ENCODE measurements at places on chromosomes 16 and 17. TPM values are rescaled to one million over a fixed set of nuclear protein-coding genes. Genes with fewer than 3 reads are reported as not detected.

The TPPP3 gene
- total RNA-seq, result 0.20 TPM

The CCDC40 gene
- total RNA-seq, result 0.98 TPM

DNA sequence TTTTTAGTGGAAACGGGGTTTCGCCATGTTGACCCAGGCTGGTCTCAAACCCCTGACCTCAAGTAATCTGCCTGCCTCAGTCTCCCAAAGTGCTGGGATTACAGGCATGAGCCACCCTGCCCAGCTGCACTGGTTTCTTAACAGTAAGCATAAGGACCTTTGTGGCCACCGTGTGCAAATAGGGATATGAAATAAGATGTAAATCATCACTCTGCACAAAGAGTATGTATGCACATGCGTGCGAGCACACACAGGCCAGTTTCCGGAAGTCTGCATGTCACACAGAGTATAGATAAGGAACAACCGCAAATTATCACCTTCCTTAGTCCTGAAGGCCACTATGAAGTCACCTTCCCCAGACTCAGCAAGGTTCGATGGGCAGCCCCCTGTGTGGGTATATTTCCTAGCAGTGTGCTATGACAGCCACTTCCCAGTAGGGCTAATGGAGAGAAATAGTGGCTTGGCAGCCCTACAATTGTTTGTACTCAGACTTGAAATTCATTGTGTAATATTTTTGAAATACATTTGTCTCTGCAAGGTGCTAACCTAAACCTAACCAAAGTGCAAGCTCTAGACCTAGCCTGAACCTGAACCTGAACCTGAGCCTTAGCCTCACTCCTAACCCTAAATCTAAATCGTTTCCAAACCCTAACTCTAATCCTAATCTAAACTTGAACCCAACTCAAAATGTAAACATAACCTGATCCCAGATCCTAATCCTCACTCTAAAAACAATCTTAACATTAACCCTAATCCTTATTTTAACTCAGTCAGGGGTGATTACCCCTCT lies 48.4 kb upstream of the SKAP1 start:
- peak; percentile 5 for DNase-seq

GRCh38 chr17:302300-302698 lies 50.3 kb downstream of the RPH3AL start:
- no peak for DNase-seq

DNA sequence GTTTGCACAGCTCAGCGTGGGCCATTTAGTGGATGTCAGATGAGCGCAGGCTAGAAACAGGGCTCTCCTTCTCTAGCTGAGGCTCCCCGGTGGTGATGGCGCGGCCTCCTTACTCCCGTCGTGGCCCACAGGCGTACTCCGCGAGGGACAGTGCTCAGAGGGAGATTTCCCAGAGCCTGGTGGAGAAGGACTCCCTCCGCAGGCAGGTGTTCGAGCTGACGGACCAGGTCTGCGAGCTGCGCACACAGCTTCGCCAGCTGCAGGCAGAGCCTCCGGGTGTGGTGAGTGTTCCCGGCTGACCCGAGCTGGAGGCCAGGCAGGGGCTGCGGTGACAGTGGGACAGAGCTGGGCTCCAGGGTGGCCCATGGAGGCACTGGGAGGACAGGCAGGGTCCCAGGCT lies 21.4 kb downstream of the CARD14 start:
- DNase-seq, result no peak

The PIK3R5 gene
- total RNA-seq, result 8.4 TPM

DNA sequence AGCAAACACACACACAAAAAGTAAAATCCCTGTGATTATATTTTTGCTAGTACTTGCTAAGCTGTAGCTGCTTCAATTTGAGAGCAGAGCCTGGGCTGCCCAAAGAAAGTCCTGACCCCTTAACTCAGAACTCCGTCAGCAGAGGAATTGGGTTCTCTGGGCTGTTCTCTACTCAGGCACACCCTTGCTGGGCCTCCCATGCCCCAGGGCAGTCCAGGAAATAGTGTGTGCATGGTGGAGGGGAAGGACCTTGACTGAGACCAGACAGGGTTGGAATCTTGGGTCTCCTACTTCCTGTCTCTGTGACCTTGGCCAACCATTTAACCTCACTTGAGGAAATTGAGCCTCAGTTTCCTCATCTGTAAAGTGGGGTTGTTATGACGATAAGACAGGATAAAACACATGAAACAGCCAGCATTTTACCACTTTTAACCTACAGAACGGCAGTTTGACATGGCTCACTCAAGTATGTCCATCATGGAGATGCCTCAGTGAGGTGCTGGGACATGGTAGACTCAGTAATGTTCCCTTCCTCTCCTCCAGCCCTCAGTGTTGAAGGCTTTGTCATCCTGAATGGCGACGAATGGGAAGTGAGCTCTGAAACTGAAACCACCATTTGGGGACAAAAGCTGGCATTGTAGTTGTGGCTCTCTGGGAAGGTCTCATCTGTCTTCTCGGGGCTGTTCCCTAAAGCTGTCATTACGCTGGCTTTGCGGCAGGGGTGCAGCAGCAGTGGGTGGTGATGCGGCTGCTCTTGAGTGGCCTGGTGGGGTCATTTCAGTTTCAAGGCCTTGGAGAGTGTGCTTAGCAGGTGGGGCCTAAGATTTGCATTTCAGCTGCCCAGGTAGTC lies 74.9 kb downstream of the CMIP start:
- no peak for DNase-seq

DNA sequence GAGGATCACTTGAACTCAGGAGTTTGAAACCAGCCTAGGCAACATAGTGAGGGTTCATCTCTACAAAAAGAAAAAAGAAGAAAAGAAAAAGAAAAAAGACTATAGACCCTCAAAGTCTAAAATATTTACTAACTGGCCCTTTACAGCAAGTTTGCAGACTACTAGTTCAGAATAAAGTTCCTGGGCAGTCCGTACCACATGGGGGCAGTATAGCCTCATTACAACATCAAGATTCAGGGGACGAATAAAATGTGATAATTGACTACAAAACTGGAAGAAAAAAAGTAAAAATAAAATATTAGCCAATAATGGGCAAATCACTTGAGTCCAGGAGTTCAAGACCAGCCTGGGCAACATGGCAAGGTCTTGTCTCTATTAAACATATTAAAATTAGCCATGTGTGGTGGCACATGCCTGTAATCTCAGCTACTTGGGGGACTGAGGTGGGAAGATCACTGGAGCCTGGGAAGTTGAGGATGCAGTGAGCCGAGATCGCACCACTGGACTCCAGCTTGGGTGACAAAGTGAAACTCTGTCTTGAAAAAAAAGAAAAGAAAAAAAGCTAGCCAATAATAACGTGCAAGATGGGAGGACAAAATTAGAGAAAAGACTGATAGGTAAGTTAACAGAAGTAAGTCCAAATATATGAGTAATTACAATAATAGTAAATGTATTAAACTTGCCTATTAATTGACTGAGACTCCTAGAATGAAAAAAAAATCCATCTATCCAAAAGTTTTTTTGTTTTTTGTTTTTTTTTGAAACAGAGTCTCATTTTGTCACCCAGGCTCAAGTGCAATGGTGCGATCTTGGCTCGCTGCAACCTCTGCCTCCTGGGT lies 129.4 kb upstream of the SEC14L1 start:
- peak; percentile 42 for DNase-seq

The SHISA9 gene
- total RNA-seq, result 0.08 TPM

DNA sequence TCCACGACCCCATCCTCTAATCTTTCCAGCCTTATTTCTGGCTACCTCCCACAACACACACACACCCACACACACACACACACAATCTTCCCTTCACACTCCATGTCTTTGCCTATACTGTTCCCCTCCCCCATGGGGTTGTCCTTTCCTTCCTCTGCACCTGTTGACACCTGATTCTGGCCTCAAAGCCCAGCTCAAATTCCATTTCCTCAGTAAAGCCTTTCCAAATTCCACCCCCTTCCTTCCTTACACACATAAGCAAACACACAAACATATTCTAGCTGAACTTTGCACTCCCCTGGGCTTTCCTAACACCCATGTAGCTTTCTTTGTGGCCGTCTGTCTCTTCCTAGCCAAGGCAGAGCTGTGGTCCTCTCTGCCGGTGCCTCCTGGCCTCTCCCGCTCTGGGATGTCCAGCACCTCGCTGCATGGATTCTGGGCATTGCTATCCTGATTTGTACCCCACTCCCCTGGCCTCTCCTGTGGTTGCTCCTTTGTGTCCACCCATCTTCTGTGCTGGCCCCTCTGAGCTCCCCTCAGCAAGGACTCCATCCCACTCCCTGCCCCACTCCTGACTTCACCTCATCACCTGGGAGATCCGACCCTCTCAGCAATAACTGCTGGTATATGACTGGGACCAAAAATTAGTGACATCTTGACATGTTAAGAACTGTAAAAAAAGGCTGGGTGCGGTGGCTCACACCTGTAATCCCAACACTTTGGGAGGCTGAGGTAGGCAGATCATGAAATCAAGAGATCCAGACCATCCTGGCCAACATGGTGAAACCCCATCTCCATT lies 8.4 kb upstream of the SRCIN1 start:
- DNase-seq, result no peak

The RGS9 gene
- 0.55 TPM for total RNA-seq

- DNase-seq, result no peak
These were observed 22.9 kb upstream of the CPPED1 start for GRCh38 chr16:12826559-12826958.

DNA sequence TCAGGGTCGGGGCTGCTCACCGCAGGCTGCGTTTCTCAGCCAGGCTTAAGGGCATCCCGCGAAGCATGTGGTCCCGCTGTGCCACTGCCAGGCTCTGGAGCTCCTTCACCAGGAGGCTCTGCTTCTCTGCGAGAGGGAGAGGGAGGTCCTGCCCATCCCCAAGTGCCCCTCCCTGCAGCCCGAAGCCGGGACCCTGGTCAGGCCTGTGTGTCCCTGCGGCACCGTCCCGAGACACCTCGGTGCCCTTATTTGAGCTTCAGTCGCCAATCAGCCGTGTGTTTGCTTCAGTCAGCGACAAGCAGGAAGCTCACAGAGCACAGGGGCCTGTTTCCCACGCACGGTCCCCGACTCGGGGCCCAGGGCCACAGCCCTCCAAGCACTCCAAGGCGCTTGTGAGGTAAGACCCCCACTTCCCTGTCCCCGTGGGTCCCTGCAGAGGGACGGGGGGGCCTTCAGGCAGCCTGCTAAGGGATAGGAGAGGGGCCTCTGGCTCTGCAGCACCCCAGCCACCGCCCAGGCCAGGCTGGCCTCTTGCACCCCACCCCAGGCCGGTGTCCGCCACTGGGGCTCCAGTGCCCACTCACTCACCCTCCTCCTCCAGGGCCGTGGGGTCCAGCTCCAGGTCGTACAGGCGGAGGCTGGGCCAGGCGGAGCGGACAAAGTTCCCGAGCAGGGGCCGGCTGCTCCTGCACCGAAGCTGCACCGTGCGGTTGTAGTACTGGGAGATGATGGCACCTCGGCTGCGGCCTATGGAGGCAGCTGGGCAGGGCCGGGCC lies 3.2 kb downstream of the TMC6 start:
- no peak for DNase-seq

The CSH1 gene
- not detected for total RNA-seq

DNA sequence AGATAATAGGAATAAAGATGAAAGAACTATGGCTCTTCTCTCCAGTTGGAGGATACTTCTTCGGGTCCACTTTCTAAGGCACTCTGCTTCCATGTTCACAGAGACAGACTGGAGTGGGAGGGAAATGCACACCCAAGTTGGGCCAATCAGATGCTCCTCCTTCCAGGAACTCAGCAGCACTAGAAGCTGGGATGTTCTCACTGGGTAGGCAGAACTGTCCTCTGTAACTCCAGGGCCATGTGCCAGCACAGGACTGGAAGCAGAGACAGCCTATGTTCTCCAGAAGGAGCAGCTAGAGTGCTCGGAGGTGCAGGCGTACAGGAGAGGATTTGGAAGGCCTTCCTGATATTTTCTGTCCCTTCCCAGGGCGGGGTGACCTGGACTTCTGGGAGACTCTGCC lies 49.9 kb upstream of the SREBF1 start:
- no peak for DNase-seq

DNA sequence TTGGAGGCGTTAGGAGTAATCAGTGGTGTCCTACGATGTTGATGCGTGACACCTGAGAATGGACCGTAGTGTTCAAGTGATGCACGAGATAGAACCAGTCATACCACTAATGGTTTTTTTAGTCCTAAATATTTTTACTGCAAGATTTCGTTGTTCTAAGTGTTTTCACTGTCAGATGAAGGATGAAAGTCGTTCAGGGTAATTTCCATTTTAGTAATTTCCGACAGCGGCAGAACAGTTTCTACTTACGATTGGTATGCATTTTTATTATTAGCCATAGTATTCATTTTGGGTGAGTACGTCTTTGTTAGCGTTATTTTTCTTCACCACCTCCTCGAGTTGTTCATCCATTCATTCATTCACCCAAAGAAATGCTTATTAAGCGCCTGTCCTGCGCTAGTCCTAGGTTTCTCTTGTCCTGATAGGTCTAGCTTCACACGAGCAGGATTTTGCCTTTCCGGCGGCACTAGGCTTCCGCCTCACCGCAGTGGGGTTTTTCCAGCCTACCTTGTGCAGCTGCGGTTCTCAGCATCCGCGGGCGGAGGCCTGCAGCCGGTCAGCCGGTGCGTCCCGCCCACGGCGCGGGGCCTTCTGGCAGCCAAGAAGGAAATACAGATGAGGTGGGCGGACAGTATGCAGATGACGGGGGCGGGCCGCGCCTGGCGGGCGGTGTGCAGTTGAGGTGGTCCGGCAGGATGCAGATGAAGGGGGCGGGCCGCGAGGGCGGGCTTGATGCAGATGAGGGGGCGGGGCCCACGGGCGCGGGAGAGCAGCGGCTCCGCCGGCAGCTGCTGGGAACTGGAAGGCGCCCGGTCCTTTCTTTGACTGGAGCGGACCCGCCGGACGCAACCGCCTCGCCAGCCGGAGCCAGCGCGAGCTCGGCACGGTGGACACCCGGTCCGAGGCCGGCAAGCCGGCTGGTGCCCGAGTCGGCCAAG lies 146.4 kb downstream of the SPECC1 start:
- peak; percentile 87 for DNase-seq

The NUPR1 gene
- 0.28 TPM for total RNA-seq

GRCh38 chr16:57166951-57167350 lies 18.9 kb downstream of the PSME3IP1 start:
- no peak for DNase-seq

DNA sequence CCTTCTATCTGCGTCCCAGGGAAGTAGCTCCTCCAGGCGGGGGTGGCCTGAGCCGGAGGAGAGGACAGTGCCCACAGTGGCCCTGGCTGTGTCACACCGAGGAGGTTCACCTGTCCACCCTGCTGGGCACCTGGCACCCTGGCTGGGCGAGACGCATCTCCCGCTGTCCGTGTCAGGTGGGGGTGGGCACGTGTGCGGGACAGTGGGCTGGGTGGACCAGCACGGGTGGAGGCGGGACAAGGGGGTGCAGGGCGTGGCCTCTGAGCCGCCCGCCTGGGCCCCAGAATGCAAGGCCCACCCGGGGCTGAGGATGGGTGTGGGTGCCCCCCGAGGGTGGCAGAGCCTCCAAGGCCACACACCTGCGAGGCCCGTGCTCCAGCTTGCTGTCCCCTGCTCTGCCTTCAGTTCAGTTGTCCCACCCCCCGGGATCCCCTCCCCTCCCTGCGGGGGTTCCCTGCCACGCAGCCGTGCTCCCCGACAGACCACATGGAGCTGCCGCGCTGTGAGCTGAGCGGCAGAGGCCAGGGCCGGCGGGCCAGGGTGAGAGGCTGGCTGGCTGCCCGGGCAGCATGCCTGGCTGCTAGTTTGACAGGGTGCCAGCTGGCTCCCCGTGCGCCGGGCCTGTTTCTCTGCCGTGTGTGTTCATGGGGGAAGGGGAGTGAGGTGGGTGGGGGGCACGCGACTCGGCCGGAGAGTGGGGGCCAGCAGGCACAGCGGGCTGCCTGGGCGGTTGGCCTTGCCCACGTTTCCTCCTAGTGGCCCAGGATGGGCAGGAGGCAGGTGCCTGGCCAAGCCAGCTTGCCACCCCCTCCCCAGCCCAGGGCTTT lies 33.9 kb downstream of the BAHCC1 start:
- no peak for DNase-seq

The RNF222 gene
- total RNA-seq, result not detected

The KCNH6 gene
- not detected for total RNA-seq

The ANKFN1 gene
- not detected for total RNA-seq

All from activated T-cell treated with anti-CD3 and anti-CD28 coated beads, Interleukin-2, amount 50 U/mL, for 4 hours (primary cell).